ENCODE measurements at places on chromosomes 6 and 20.

DNA sequence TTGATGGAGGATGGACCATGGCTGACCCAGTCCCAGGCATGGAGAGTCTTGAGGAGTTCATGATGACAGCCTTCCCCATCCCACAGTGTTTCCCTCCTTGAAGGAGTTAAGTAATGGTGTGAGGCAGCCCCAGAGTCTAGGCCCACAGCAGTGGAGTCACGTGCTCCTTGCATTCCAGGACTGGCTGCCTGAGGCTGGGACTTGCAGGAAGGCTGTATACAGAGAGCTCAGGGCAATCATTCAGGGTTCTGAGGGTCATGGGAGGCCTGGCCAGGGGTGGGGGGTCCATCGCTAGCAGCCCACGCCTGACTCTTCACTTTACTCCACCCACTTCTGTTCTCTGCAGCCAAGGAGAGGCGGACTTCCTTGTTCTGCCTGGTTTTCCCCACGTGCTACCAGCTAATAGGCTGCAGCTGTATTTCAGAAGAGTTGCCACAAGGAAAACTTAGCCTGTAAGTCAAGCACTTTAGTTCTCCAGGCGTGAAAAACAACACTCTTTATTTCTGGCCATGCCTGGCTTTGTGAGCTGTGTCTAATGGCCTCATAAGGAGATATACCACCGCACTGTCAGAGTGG is 272.5 kb downstream of the DHX35 start:
- no peak for DNase-seq

GRCh38 chr6:104396077-104396476 is 463.6 kb downstream of the HACE1 start:
- no peak for DNase-seq

- DNase-seq = no peak
These were observed 755.8 kb downstream of the DHX35 start for GRCh38 chr20:39717936-39718335.

- no peak for DNase-seq
These were observed 236.8 kb upstream of the FKBP1C start for GRCh38 chr6:62974452-62974851.

- no peak for DNase-seq
These were observed 709 bp upstream of the ASXL1 start for GRCh38 chr20:32357375-32357868.

GRCh38 chr6:19692506-19693298 is 144.5 kb upstream of the ID4 start:
- DNase-seq = no peak

GRCh38 chr6:164855281-164855680 is 454.1 kb downstream of the C6orf118 start:
- no peak for DNase-seq

DNA sequence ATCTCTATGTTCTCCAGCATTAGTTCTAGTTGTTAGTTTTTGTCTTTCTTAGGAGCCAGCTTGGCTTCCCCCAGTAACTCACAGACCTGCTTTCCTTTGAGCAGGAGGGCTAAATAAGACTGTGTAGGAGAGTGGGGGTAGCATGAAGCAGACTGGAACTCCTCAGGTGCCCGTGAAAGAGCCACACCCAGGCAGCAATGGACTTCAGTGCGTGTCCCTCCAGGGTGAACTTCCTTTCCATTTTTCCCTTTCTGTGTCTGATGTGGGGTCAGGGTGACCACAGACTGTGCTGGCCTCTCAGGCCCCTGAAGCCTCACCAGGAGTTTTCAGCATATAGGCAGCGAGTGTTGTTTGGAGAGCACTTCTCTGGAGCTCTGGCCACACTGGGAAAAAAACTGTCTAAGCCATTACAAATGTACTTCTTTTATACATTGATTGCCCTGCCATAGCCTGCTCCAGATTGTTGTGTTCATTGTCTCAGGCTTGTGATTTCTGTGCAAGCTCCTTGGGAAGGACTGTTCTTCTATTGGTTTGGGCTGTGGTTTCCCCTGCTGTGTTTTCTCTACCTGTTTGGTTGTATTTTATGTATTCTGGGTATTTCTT is 55.7 kb downstream of the SH3BGRL2 start:
- DNase-seq = no peak

DNA sequence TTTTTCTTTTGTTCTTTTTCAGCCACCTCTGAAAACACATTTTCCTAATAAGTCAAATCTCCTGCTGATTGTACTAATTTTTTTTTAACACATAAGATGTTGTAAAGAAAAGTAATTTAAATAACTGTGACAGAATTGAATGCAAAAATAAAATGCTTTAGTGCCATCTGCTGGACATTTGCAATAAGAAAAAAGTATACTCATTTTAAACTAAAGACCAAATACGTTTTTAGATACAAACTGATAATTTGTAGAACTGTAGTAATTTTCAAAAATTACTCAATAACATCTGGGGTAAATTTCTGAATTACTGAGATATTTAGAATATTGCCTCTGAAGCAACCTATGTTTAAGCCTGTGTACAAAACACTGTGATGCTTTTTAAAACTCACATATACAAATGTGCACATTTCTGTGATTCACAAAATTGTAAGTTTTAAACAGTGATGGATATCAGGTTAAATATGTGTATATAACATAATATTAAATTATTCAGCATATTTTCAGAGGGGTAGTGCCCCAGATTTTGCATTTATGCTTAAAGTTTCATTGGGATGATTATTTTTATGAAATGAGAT is 198.7 kb downstream of the RIMS1 start:
- DNase-seq = no peak

DNA sequence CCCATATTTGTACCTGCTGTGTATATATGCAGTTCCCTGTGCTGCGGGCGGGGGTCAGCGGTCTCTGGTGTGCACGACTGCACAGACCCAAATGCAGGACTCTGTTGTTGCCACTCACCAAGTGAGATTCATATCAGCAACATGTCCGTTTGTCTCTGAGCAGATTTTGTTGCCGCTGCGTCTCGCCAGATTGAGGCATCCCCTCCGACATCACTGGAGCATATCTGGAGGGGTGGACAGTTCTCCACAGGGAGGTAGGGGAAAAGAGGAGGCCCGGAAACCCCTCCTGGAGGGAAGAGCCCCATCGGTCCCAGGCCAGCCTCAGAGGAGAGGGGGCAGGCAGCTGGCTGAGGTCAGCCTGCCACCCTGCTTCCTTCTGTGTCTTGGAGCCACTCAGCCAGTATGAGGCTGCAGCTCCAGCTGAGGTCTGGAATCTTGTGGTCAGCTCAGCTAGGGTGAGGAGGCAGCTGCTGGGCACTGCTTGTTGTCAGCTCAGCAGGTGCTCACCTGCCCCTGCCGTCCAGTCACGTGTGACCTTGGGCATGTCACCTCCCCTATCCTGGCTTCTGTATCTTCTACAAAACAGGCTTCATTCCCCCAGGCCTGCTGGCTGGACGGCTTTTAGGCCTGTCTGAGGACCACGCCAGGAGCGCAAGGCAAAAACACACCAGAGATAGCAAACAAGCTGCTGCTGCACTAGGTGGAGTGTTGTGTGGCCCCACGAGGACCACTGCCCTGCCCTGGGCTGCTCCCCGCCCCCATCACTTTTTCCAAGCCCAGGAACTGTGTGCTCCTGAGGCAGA is 47.1 kb downstream of the HNF4A start:
- DNase-seq = no peak

GRCh38 chr6:36039112-36039511 is 11.5 kb downstream of the MAPK14 start:
- no peak for DNase-seq

DNA sequence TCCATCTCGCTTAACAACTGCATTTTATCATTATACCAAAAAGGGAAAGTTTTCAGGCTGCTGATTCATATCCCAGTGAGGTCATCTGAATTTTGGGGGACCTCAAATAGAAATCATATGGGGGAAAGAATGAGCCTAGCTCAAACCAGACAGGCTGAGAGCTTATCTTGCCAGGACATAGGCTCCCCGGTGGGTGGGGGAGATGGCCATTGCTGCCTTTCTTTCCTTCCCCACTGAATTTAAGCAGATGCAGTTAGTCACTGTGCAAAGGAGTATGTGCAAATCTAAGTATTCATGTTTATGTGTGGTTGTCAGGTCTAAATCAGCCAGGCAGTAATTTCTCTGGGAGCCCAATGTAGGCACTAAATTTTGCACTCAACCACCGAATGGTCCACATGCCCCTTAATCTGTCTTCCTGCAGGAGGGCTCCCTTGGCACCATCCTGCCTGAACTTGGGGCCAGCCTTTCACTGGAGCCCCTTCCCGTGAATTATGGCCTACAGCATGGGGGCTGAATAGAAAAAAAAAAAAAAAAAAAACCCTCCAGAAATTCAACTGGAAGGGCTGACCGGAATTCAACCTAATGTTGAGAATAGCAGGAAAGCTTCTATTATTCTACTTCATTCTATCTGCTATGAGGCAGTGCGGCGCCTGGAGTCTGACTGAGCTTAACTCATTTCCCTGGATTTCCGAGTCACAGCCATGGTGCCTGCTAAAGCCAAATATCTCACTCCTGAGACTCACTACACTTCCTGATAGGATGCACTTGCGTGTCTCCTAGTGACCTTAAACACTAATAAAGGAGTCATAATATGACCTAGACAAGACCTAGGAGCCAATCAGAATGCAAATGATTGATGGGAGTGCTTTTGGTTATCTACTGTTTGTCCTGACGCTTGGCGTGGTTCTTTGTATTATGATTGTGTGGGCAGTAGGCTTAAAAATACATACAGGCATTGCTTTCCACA is 161.5 kb upstream of the HEY2 start:
- no peak for DNase-seq

GRCh38 chr20:2746636-2747265 is 53.7 kb downstream of the CPXM1 start:
- no peak for DNase-seq

GRCh38 chr6:1202201-1202600 is 109.7 kb upstream of the FOXQ1 start:
- DNase-seq = no peak

DNA sequence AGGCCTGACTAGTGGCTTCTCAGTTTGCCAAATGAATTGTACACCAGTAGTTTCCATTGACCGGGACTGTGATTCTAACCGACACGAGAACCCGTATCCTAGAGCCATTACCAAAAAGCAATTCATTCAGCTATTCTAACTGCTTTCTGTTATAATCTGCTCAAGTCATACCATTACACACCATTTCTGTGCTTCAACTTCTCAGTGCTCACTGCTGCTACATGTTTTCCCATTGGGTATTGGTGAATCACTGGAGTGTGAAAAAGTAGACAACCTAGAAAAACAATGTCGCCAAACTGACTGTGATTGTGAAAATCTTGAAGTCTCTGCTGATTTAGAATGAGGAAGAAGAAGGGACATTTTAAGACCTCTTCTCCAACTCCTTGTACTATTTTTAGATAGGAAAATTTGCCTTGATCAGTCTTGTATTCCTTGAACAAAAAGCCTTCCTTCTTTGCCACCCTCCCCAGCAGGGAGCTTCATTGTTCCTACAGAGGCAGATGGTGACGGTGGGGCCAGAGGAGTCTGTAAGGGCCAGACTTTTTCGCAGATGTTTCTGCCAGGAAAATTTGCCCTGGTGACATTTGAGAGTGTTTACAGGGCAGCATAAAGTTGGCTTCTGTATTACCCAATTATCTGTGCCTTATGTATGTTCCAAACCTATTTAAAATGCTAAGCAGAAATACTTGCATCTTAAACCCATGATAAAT is 31.7 kb upstream of the MAP3K4 start:
- DNase-seq = no peak

DNA sequence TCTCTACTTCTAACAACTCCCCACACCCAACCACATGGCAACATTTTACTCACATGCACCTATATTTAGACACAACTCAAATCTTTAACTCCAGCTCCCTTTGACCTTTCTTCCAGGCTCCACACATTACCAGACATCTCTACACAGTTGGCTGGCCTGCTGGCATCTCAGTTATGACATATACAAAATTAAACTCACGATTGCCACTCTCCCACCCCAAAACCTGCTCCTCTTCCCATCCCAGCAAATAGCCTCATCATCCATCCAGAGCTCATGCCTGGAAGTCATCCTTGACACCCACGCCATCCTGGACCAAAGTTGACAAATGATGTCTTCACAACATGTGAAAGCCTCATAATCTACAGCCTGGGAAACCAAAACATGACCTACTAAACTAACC is 176.6 kb downstream of the PKHD1 start:
- DNase-seq = no peak

DNA sequence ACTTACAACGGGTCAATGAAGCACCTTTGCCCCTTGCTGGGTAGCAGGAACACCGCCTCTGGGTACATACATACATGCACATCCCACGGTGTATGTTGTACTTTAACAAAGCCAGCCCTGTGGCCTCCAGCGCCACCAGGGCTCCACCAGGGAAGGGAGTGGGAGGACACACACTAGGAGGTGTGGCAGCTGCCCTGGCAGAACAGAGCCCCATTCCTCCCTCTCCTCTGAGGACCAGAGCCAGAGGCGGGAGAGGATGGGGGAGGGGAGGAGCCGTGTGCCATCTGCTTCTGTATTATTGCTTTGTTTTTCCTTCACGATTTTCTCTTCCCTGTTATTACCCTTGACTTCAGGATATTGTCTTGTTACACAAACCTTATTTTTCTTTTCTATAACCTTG is 105.8 kb upstream of the TRAF3IP2 start:
- no peak for DNase-seq

DNA sequence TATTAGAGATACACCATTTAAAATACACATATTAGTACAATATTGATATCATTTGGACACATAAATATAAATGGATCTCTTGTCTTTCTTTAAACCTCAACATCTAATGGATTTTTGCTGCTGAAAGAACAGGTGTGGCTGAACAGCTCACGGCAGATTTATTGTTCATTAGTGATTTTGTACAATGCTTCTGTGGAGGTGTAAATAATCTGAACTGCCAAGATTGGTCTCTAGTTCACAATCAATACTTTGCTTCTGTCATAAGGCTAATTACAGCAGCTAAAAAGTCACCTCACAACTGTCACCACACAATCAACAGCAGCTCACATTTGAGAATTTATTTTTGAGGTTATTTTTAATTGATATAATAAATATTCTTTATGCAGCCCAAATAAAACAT is 162.0 kb upstream of the SIM1 start:
- no peak for DNase-seq

- DNase-seq = no peak
These were observed 7.9 kb downstream of the TMEM63B start for GRCh38 chr6:44135173-44135758.

GRCh38 chr6:33081098-33081824 is 5.5 kb downstream of the HLA-DPB1 start:
- DNase-seq = no peak

GRCh38 chr20:258269-258858 is 840 bp downstream of the DEFB132 start:
- no peak for DNase-seq

DNA sequence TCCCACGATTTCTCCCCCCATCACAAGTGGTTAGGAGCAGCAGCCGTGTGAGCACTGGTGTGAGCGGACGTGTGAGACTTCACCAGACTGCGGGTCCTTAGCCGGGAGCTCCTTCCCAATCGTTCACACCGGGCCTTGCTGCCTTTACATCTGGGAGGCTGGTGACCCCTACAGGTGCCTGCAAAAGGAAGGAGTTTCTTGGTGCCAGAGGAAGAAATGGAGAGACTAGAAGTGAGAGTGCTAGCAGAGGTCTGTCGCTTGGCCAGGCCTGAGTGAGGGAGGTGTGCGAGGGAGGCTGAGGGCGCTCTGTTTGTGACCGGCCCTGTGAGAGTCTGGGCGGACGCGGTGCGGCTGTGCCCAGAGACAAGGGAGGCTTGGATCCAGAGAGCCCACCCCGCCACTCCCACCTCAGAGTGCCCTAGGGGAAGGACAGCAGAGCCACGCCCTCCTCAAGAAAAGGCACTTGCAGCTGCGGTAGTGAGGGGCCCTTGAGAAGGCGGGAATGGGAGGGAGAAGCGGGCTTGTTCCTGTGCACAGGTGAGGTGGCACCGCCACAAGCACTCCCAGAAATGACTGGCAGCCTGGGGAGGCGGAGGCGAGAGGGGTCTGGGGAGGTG is 10.0 kb upstream of the ARMC2 start:
- no peak for DNase-seq

- no peak for DNase-seq
These were observed 14.9 kb downstream of the TCF21 start for GRCh38 chr6:133903855-133904254.
